Activated CD4-positive, alpha-beta T cell treated with anti-CD3 and anti-CD28 coated beads for 24 hours (primary cell): ENCODE measurements at places on chromosomes 2 and 18.

DNA sequence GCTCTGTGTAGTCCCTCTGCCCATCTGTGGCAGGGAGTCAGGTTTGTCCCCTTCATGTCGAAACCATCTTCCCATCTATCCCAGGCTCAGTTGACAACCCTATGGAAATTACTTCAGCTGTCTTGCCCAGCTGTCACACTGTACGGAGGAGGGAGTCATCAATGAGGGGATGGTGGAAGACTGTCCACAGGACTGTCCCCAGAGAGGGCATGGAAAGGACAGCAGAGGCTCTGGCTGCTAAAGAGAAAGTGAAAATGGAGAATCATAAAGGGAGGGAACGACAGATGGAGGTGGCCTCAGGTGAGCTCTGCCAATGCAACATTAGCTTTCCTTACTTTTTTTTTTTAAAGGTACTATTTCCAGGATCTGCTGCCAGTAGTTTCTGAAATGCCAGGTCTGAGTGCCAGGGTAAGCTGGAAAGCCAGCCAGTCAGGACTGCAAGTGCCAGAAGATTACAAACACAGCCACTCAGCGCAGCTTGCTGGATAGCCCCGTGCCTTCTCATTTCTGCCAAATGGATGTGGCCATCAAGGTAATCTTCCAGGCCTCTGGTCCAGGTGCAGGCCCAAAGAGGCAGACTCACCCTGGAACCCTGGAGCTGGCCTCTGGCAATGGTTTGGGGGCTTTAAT is 192.8 kb downstream of the AGPS start:
- DNase-seq, result no peak

DNA sequence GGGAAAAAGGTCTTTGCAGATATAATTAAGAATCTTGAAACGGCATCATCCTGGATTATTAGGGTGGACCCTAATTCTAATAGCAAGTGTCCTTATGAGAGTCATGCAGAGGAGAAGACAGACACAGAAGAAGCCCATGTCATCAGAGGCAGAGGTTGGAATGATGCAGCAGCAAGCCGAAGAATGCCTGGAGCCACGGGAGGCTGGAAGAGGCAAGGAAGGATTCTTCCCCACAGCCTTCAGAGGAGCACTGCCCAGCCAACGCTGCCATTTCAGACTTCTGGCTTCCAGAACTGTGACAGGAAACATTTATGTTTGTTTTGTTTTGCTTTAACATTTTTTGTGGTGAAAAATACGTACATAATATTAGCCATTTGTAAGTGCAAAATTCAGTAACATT is 72.3 kb downstream of the MCFD2 start:
- no peak for DNase-seq

DNA sequence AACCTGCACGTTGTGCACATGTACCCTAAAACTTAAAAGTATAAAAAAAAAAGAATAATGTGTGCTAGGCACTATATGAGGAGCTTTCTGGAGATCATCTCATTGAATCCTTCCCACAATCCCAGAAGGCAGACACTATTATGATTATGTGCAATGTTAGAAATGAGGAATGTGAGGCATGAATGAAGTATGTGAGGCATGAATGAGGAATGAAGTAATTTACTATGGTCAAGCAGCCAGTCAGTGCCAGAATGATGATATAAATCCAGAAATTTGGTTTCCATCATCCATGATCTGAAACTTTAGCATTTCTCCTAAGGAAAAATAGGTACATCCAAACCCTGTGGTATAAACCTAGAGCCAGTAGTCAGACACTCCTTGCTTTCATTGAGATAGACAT is 42.0 kb downstream of the CCDC148 start:
- no peak for DNase-seq

DNA sequence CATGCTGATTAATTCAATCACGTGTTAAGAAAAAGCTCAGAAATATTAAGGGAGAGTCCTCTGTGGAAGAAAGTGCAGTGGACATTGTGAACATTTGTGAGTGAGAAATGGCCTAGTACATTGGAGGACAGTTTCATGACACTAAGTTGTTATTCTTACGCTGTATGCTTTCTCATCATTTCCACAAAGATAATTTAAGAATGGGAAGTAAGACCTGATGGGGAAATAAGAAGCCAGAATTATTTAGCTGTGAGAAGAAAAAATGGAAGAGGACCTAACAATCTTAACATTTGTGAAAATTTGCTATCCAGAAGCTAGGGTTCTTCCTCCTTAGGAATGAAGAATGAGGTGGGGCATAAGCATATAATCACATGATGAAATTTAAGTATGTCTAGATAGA is 15.2 kb upstream of the RAPH1 start:
- DNase-seq, result no peak

GRCh38 chr2:10387033-10387432 is 61.1 kb downstream of the ODC1 start:
- no peak for DNase-seq

DNA sequence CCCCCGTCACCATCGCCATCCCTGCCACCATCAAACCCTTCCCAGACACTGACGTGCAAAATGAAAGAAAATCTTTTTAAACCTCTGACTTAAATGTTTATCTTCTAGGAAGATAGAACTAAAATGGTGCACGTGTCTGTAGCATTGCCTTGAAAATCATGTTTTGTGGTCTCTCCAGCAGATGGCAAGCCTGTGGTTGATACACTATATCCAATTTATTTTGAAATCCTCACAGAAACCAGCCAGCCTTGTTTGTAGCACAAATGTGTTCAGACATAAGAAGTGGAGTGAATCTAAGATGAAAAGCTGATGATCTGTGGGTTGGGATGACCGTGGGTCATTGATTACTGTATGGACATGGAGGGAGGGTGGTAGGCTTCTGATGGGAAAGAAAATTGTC is 436.2 kb upstream of the SMIM21 start:
- no peak for DNase-seq

- DNase-seq, result no peak
Observed at GRCh38 chr2:242046206-242046826, 176.8 kb downstream of the RTP5 start.

DNA sequence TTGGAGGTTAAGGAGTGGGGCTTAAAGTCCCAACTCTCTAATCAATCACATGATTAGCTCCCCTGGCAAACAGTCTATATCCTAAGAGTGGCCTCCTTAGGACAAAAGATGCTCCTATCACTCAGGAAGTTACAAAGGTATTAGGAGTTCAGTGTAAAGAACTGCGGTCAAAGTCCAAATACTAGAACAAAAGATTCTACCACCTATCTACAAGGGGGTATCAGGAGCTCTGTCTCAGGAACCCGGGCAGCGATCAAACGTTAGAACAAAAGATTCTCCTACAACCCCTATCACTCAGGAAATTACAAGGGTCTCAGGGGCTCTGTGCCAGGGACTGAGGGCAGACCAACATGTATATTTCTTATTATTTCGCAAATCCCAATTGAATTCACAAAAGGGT is 58.0 kb downstream of the DTNB start:
- no peak for DNase-seq

- DNase-seq, result no peak
Observed at GRCh38 chr2:145743011-145743410, 1223.1 kb upstream of the ZEB2 start.

DNA sequence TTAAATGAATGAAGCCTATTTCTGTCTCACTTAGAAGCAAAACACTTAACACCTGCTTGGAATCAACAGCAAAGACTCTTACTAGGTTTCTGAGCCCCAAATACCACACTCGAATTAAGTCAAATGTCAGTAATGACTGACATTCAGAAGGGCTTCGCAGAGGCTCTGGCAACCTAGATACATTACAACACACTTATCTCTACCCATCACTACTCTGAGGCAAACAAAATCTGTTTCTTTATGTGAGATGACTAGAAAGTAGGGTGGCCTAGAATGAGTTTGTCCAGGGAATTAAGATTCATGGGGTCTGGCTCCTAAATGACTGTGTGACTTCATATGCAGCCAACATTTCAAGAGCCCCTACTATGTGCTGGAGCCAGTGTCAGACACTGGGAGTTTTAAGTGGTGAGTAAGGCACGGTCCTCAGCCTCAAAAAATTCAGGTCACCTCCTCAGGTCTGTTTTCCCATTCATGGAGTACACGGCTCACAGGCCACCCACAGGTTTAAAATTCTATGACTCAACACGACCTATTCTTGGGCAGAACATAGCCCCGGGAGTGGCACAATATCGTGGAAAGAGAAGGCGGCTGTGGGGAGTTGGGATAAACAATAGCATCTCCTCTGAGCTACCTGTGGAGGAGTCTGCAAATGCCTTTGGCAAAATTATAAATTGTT is 150.3 kb upstream of the ZFP36L2 start:
- DNase-seq, result no peak

DNA sequence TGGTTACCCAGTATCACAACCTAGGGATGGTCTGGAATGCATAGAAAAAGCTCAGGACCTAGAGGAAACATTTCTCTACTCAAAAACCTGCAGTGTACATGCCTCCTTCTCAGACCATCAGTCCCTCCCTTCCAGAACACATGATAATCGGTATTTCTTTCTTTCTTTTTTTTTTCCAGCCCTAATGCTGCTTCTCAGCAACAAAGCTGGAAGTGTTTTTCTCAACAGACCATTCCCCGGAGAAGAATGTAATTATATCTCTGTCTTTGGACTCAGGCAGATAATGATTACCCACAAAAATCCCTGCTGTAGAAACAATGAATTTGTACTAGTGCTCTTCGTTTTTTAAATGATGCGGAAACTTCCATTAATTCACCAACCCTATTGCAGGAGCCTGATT is 44.1 kb upstream of the NDUFV2 start:
- no peak for DNase-seq

GRCh38 chr2:7572450-7572849 is 655.2 kb downstream of the RNF144A start:
- DNase-seq, result no peak

GRCh38 chr2:19883486-19883885 is 18.3 kb downstream of the TTC32 start:
- DNase-seq, result no peak

DNA sequence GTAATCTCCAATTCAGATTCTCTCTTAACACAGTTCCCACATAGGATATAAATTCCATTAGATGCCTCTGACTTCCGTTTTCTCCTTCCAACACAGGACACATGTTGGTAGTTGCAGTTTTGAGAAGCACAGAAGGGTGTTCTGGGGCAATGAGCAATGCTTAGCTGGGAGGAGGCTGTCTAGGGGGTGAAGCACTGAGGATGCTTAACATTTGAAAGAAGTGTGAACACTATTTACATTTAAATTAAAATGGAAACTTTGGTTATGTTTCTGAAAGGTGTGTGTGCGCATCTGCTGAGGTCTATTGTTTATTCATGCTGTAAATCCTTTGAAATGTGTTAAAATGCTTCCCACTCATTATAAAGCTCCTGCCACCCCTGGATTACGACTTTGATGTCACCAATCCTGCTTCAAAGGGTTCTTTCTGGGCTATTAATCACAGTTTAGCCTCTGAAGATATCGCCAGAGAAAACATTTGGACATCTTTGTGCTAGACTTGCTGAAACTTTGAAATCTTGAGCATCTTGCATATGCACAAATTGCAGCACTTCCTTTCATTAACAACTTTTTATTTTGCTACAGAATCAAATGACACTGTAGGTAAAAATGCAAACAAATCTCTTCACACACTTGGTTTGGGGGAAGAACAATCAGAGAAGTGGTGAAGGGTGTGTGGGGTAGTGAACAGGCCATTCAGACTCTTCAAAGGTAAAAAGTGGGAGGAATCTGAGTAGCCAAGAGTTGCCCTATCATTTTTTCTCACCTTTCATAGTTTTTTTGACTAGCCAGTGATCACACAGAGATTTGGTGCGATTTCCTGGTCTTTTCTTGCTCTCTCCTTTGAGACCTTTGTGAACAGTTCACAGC is 258.4 kb downstream of the MYO3B start:
- DNase-seq, result no peak

DNA sequence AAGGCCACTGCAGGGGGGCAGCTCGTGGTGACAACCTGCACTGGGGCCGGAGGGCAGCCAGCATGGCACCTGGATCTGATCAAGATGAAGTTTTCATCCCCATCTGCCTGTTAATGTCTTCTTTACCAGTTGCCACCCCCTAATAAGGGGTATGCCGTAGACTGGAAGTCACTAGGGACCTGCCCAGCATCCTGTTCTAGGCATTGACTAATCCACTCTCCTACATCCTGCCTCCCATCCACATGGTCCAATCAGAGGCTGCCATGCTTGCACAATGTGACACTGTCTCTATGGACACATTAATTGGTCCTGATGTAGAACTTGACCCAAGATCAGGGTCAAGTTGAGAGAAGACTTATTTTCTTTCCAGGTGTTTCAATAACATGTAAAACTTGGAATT is 95.1 kb upstream of the LCLAT1 start:
- DNase-seq, result no peak

DNA sequence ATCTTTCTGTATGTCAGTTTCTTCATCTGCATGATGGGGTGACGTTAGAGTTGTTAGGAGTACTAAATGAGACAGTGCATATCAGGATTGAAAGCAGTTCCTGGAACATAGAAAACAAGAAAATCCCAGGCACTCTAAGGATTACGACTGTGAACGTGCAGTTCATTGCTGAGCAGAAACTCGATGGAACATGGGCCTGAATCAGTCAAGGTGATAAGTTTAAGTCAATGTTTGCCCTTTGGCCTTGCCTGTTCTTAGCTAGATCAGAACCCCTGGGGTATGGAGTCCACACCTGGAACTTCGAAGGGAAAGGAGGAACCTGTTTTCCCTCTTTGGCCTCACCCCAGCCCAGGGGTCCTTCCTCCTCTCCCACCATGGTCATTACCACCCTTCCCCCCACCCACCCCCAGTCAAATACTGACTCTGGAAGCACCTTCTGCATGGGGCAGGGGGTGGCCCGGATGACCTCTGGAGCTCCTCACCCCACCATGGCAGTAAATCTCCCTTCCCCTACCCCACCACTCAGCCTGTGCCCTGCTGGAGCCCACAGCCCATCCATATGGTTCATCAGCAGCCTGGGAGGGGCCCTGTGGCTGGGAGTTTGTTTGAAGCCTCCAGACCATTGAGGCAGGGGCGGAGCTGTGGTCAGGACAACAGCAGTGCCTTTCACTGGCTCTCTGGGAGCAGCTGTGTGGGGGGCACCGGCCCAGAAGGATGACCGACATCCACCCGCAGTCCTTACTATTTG is 164.1 kb downstream of the SMAD7 start:
- no peak for DNase-seq

GRCh38 chr18:63143330-63143771 is 176.2 kb downstream of the BCL2 start:
- no peak for DNase-seq

- DNase-seq, result no peak
Observed at GRCh38 chr2:103859238-103859637, 994.7 kb upstream of the POU3F3 start.

- DNase-seq, result no peak
Observed at GRCh38 chr2:163281717-163282116, 443.1 kb upstream of the KCNH7 start.

DNA sequence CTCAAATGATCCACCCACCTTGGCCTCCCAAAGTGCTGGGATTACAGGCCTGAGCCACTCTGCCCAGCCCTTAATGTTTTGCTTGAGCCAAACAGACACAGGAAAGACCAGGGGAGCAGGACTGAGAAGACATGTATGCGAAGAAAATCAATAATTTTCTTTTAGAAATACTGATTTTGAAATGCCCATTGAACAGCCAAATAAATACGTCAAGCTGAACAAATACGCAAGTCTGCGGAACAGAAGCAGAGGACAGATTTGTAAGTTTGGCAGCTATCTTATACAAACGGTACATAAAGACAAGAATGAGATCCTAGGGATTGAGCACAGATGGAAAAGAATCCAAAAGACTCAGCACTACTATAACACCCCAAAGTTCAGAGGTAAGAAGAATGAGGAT is 20.8 kb downstream of the SF3B1 start:
- no peak for DNase-seq
